ENCODE measurements at places on chromosomes 11 and 22. TPM values are rescaled to one million over a fixed set of nuclear protein-coding genes. Genes with fewer than 3 reads are reported as not detected.
A peak's percentile ranks its signal among the peaks of the same experiment; 100 is the strongest.

The SEZ6L gene
- total RNA-seq, result not detected

GRCh38 chr22:43014316-43014868, 557 bp downstream of the PACSIN2 start:
- peak; percentile 38 for DNase-seq
- peaks cover 20% of the 10 kb centered on the region for H3K4me1 ChIP-seq
- H3K4me3 ChIP-seq, result peak overlapping the region; percentile 91
- peaks cover 5% of the 10 kb centered on the region for H3K36me3 ChIP-seq

DNA sequence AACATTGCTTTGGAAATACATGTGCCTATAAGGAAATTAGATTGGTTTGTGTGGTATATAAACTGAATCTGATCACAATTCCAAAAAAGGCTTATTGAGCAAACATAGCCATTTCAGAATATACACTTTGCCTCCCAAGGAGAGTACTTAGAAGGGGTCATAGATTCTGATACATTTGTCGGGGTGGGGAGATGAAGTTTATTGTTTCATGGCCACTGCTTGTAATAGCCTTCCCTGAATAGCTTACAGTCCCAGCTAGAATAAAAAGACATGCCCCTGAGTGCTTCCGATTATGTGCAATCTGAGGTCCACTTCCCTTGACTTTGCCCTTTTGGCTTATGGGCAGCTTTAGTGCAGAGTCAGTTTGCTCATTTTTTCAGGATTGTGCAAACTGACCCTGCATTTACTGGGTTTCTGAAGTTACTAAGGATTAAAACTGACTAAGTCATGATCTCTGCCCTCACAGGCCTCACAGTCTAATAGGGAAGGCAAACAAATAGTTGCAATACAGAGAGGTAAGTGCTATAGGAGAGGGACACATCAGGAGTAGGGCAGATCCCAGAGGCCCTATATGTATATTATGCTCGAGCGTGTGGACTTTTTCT, 184.2 kb downstream of the BLID start:
- H3K4me1 ChIP-seq, result no peaks in the 10 kb centered on the region
- no peak for DNase-seq
- peaks cover 1% of the 10 kb centered on the region for H3K27me3 ChIP-seq

GRCh38 chr11:118129471-118130172, 23.0 kb downstream of the SCN4B start:
- H3K4me3 ChIP-seq, result no peak overlapping the region
- no peaks in the 10 kb centered on the region for H3K36me3 ChIP-seq
- DNase-seq, result no peak
- H3K27ac ChIP-seq, result no peak overlapping the region

The EIF3D gene
- 190 TPM for total RNA-seq

GRCh38 chr22:19386248-19386647, 45.3 kb downstream of the HIRA start:
- H3K27me3 ChIP-seq, result no peaks in the 10 kb centered on the region
- peaks cover 54% of the 10 kb centered on the region for H3K36me3 ChIP-seq
- no peak overlapping the region for H3K4me3 ChIP-seq
- no peak overlapping the region for H3K27ac ChIP-seq
- DNase-seq, result no peak
- H3K4me1 ChIP-seq, result no peaks in the 10 kb centered on the region

- DNase-seq, result no peak
- H3K36me3 ChIP-seq, result no peaks in the 10 kb centered on the region
- H3K27me3 ChIP-seq, result peaks cover 6% of the 10 kb centered on the region
- no peak overlapping the region for H3K27ac ChIP-seq
- no peak overlapping the region for H3K4me3 ChIP-seq
- no peaks in the 10 kb centered on the region for H3K4me1 ChIP-seq
Measured at GRCh38 chr22:25976356-25976755, 192.9 kb upstream of the SEZ6L start.

The DDX6 gene
- 143 TPM for total RNA-seq

The MMP3 gene
- not detected for total RNA-seq

- H3K36me3 ChIP-seq, result no peaks in the 10 kb centered on the region
Measured at GRCh38 chr11:79512706-79513469, 72.1 kb upstream of the TENM4 start.

GRCh38 chr11:62169448-62169847, 20.6 kb upstream of the SCGB1D1 start:
- no peaks in the 10 kb centered on the region for H3K36me3 ChIP-seq
- H3K4me1 ChIP-seq, result peaks cover 2% of the 10 kb centered on the region
- peaks cover 28% of the 10 kb centered on the region for H3K27me3 ChIP-seq
- H3K4me3 ChIP-seq, result no peak overlapping the region

- H3K4me1 ChIP-seq, result no peaks in the 10 kb centered on the region
- peaks cover 6% of the 10 kb centered on the region for H3K27me3 ChIP-seq
- H3K27ac ChIP-seq, result no peak overlapping the region
- no peak overlapping the region for H3K4me3 ChIP-seq
- H3K36me3 ChIP-seq, result no peaks in the 10 kb centered on the region
Measured at GRCh38 chr11:45457649-45458048, 171.5 kb upstream of the SYT13 start.

The F2 gene
- total RNA-seq, result not detected

The LMO2 gene
- not detected for total RNA-seq

The SAA2 gene
- total RNA-seq, result not detected

DNA sequence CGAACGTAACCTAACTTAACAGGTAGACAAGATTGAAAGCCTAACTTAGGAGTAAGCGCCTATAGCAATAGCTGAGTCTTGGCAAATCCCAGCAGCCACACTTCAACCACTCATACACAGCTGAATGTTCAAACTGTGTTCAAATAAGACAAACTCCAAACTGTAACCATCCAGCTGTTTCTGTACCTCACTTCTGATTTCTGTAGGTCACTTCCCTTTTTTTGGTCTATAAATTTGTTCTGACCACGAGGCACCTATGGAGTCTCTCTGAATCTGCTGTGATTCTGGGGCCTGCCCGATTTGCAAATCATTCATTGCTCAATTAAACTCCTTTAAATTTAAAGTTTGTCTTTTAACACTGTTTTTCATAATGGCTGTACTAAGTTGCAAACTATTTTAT, 8.2 kb upstream of the TENM4 start:
- H3K4me1 ChIP-seq, result no peaks in the 10 kb centered on the region
- H3K27me3 ChIP-seq, result peaks cover 3% of the 10 kb centered on the region
- DNase-seq, result no peak
- H3K27ac ChIP-seq, result no peak overlapping the region
- H3K36me3 ChIP-seq, result no peaks in the 10 kb centered on the region
- no peak overlapping the region for H3K4me3 ChIP-seq

The INPP5J gene
- not detected for total RNA-seq

- H3K4me1 ChIP-seq, result peaks cover 48% of the 10 kb centered on the region
- peak; percentile 75 for DNase-seq
- peak within 1 kb of the TSS; percentile 81 for H3K27ac ChIP-seq
- peak within 1 kb of the TSS; percentile 91 for H3K4me3 ChIP-seq
- H3K27me3 ChIP-seq, result no peaks in the 10 kb centered on the region
- H3K36me3 ChIP-seq, result peaks cover 38% of the 10 kb centered on the region
Measured at GRCh38 chr11:64233913-64234586, at the start of gene VEGFB. TSS of gene VEGFB (plus strand) at chr11:64234584. CDS start at chr11:64234834, 250 bp downstream.

DNA sequence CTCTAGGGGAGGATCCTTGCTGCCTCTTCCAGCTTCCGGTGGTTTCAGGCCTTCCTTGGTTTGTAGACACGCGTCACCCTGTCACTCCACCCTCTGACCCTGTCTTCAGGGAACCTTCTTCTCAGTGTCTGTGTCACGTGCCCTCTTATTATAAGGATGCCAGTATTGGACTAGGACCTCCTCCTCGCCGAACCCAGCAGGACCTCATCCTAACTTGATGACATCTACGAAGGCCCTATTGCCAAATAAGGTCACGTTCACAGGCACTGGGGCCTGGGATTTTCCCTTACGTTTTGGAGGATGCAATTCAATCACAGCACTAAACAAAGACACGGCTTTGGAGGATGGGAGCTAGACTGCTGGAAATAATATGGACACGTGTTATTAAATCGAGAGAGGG, 408.7 kb downstream of the BRD1 start:
- no peak overlapping the region for H3K4me3 ChIP-seq
- H3K36me3 ChIP-seq, result no peaks in the 10 kb centered on the region
- H3K27ac ChIP-seq, result no peak overlapping the region
- H3K27me3 ChIP-seq, result no peaks in the 10 kb centered on the region
- no peak for DNase-seq

DNA sequence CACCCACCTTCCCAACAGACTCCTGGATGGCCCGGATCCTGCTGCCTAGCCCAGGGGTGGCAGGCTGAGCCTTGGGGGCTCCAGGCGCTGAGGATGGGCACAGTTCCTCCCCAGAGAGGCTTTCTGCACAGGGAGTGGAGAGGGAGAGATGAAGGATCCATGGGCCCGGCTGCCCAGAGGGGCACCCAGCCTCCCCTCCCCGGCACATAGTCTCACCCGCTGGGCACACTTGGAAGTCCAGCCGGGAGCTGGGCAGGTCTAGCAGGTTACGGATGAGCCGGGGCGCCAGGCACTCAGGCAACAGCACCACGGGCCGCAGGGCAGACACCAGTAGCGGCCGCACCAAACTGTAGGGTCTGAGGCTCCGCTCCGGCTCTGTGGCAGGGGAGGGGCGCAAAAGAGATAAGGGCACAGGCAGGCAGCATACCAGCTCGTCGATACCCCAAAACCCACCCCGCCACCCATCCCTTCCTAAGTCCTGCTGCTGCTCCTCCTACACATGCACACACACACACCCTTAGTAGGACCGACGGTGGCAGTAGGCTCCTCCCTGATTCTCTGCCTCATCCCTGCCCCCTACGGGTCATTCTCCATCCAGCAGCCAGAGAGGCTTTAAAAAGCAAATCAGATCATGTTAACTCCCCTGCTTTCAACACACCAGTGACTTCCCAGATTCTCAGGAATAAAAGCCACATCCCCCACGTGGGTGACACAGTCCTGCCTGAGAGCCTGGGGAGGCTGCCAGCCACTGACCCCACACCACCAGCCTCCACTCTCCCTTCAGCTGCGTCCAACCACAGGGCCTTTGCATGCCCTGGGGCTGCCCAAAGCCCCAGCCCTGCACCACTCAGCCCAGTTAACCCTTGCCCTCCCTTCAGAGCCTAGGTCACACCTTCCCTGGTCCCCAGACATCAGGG, 6.5 kb upstream of the MFNG start:
- peaks cover under 1% of the 10 kb centered on the region for H3K27me3 ChIP-seq
- no peak overlapping the region for H3K4me3 ChIP-seq
- H3K4me1 ChIP-seq, result peaks cover 43% of the 10 kb centered on the region
- no peaks in the 10 kb centered on the region for H3K36me3 ChIP-seq

- H3K4me3 ChIP-seq, result no peak overlapping the region
- peaks cover 48% of the 10 kb centered on the region for H3K27me3 ChIP-seq
- H3K27ac ChIP-seq, result no peak overlapping the region
- H3K4me1 ChIP-seq, result peaks cover 21% of the 10 kb centered on the region
- no peaks in the 10 kb centered on the region for H3K36me3 ChIP-seq
Measured at GRCh38 chr22:45636683-45637082, 35.0 kb upstream of the ATXN10 start.

DNA sequence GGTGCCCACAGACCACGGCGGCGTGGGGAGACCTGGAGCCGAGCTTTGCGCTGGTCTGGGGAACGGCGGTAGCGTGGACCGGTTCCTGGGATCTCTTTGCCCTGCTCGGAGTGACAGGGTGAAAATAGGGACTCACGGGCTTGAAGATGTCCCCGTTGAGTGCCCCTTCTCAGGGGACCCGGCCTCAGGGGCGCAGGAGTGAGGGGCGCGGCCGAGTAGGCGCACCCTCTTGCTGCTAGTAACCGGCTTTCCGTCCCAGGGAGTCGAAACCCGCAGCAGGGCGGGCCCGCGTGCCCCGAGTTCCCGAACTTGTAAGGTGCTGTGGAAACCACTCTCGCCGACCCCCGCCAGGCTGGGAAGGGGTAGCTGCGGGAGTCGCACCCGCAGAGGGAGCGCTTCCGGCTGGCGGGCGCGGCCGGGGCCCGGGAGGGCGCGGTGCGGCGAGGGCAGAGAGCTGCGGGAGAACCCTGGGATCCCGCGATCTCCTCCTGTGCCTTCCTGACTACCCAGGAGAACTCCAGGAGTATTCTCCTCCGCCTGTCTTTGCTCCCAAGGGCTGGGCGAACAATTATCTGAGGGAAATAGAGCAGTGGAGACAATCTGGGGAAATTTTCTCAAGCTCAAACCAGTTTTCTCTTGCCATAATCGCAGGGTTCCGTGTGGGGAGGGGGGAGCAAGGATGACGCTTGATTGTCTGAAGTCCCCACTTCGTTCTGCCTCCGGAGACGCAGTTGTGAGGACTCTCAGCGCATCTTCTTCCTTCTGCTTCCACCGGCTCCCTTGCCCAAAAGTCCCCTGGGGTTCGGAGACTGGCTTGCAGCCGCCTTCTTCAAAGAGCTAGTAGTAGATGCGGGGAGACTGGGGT, 666 bp downstream of the NELL1 start:
- H3K4me3 ChIP-seq, result no peak overlapping the region
- no peaks in the 10 kb centered on the region for H3K36me3 ChIP-seq
- peaks cover 14% of the 10 kb centered on the region for H3K4me1 ChIP-seq
- peaks cover 55% of the 10 kb centered on the region for H3K27me3 ChIP-seq
- no peak overlapping the region for H3K27ac ChIP-seq

- no peaks in the 10 kb centered on the region for H3K36me3 ChIP-seq
- no peaks in the 10 kb centered on the region for H3K27me3 ChIP-seq
- no peaks in the 10 kb centered on the region for H3K4me1 ChIP-seq
- no peak for DNase-seq
- no peak overlapping the region for H3K4me3 ChIP-seq
Measured at GRCh38 chr22:47928631-47929030, 1166.2 kb downstream of the TBC1D22A start.

DNA sequence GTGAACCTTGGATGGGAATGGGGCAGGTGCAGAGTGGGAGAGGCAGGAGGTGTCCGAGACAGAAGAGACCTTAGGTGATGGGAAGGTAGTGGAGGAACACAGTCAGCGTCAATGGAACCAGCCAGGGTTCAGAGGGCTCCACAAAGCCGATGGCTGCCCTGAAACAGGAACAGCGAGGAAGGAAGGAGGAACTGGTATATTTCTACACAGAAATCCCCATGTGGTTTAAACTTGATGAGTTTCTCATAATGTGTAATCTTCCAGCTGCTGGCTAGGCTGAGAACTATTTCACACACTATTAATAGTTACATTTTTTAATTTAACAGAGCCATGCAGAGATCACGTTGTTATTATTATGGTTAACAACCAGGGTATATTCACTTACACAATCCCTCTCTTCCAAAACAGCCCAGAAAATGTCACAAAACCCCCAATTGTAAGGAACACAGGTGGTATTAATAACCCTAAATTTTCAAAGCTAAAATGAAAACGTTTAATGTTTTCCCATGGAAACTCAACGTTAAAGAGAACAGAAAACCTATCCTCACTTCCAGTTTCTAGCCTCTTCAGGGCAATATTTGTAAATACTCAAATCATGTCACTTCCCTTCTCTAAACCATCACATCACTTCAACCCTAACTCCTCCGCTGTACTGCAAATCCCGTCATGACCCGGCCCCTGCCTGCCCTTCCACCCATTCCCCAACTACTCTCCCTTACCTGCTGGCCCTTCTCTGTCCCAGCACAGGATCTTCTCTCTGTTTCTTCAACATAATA, 74.5 kb upstream of the ARFGAP3 start:
- peaks cover 32% of the 10 kb centered on the region for H3K4me1 ChIP-seq
- H3K27ac ChIP-seq, result no peak overlapping the region
- H3K36me3 ChIP-seq, result peaks cover 2% of the 10 kb centered on the region
- DNase-seq, result no peak
